ENCODE measurements at places on chromosomes 5 and 9.

DNA sequence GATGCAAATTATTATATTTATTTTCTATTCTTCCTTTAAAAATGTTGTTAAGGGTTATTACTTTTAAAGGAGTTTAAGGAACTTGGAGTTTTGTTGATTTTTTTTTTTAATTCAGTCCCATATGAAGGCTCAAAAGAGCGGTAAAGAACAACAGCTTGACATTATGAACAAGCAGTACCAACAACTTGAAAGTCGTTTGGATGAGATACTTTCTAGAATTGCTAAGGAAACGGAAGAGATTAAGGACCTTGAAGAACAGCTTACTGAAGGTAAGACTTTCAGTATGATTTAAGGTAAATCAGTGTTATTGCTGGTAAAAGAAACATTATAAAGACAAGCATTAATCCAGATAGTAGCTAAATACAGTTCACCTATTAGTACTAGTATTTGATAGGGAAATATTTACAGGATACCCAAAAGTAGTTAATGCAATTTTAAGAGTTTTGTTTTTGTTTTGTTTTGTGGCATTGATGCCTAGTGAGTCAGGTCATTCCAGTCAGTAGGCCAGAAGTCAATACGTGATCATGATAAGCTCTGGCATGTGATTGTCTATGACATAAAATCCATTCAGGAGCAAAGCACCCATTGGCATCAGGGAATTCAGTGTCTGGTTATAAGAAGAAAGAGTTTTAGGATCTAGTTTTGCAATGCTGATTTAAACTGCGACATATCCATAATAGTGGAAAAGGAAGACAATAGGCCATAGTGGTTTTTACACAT is 49.2 kb downstream of the CNTRL start:
- DNase-seq, result no peak

DNA sequence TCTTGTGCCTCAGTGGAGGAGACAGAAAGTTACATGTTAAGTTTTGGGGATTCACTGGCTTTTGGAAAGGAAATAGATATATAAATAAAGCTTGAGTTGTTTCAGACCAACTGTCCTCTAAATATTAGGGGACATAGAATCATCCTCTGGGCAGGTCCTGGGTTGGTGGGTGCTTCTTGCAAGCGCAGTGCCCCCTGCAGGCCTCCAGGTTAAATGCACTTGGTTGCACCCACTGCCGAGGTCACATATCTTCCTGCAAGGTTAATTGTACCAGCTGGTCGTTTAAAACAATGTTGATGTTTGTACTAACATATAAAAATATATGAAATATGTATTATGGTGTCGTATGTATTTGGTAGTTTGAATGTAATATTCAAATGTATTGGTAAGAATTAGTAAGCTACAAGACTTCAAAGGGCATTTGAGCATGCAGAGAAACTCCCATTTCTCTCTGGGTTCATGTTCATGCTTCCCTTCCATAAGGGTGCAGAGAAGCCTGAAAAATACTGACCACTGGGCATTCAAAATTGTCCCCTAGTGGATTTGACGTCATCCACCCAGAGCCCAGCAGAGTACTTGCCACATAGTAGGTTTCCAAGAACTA is 87.0 kb downstream of the ZNF618 start:
- peak; percentile 14 for DNase-seq

GRCh38 chr5:175659546-175660253 is 1.8 kb downstream of the HRH2 start:
- DNase-seq, result no peak

DNA sequence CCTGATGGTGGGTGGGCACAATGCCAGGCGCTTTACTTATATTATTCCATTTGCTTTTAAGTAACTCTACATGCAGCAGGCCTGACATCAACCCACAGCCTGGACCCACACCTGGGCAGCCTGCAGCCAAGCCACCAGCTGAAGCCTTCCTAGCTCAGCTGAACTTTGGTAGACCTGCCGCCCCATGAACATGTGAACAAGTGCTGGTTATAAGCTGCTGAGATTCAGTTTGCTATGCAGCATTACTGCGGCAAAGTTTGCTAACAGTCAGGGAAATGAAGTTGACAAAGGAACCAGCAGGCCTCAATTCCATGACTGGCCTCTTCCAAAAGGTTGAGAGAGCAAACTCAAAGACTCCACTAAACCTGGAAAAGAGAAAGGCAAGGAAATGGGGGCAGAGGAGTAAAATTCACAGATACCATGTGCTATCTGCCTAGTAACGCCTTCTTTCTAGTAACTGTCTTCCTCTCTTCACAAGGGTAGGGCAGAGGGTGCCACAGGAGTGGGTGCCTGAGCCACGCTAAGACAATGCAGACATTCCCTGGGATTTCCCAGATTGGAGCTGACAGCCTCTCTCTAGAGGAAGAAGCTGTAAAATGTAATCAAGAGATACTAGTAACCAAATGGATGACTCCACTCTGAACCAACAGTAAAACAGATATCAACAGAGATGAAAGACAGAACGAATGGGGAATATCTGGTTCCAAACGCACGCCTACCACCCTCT is 2.9 kb downstream of the BOD1 start:
- DNase-seq, result no peak
